SK-N-SH treated with all-trans-retinoic acid at 6 μM for 48 hours (cell line): ENCODE measurements at places on chromosomes 11 and 22.

GRCh38 chr11:66929753-66930152 lies 28.4 kb downstream of the PC start:
- ATAC-seq: no peak

DNA sequence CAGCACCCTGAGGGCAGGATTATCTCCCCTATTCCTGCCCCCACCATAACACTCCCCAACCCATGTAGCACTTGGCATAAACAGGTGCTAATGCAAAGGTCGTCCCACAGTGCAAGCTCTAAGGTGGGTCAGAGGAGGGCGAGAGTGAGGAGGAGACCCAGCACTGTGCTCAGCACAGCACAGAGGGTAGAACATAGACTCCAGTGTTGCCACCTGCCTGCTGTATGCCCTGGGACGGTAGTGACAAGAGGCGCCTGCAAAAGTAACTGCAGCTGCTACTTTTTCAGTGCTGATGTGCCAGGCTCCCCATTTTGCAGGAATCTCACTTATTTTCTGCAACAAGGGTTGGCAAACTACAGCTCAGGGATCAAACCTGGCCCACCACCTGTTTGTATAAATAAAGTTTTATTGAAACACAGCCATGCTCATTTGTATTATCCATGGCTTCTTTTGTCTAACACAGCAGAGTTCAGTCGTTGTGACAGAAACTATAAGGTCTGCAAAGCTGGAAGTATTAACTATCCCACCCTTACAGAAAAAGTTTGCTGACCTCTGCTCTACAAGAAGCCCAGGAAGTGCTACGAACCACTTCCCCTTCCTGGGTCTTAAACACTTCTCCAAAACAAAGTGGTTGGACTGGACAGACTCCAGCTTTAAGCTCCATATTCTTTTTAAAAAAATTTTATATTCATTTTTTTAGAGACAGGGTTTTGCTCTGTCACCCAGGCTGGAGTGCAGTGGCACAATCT lies 16.9 kb upstream of the CDC42BPG start:
- ATAC-seq: no peak

DNA sequence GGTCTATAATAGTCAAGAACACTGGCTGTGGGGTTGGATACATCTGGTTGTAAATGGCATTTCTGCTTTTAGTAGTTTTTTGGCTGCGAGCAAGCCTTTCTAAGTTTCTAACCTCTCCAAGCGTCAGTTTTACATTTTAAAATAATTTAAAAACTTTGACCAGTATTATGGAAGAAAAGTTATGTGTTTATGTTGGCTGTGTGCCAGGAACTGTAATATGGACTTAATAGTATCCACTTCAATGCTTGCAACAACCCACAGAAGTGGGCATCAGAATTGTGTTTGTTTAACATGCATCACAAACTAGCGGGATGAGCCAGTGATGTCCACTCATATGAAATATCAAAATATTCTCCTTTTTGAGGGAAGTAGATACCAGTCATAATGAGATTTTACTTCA lies 844.2 kb downstream of the JRKL start:
- no peak for ATAC-seq

DNA sequence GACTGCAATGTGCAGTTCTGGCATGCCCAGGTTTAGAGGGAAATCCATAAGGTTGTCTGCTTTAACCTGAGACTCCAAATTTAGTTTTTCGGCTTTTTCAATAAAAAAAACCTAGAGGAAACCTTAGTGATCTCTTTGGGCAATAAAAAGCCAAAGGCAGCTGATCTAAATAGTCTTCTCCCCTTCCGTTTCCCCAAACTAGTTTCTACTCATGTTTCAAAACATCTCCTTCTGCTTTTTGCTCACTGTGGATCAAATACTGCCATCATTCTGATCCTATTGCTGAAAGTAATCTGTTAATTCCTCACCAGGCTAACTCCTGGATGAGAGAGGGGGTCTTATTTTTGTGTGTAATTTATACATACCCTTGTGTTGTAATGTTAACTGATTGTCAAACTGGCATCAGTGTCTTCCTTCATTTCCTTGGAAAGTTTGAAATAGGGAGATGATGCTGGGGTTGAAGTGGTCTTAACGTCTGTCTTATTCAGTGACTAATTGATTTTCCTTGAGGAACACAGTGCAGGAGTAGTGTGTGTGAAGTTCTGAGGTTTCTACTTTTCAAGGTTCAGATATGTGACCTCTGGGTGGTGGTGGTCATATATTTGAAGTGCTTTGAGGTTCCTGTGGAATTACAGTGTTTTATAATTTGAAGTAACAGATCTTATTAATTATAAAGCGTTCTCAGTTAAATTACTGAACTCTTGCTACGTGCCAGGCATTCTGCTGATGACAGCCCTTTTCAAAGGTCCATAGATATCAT lies 55.0 kb downstream of the ARHGAP42 start:
- no peak for ATAC-seq

GRCh38 chr22:43861529-43861928 lies 784 bp downstream of the SULT4A1 start:
- ATAC-seq: no peak

- no peak for ATAC-seq
Observed at GRCh38 chr11:78040691-78041379, 17.8 kb upstream of the KCTD14 start.

DNA sequence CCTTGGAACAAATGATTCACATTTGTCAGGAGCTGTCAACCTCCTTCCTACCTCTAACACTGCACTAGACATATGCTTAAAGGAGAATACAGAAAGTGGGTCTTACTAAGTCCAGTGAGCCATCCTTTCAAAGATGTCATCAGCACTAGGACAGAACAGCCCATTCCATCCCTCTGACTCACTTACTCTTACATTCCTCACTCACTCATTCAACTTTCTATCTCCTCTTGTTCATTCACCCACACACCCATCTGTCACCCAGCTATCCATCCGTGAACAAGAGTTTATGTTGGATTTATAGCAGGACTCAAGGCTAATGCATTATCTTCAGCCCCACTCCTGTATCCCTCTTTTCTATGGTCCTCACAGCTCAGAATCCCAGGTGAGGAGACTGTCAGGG lies 9.1 kb downstream of the INSC start:
- ATAC-seq: no peak

- no peak for ATAC-seq
Observed at GRCh38 chr22:47036936-47037485, 274.6 kb downstream of the TBC1D22A start.

- no peak for ATAC-seq
Observed at GRCh38 chr11:27626269-27626937, 73.9 kb downstream of the BDNF start.

DNA sequence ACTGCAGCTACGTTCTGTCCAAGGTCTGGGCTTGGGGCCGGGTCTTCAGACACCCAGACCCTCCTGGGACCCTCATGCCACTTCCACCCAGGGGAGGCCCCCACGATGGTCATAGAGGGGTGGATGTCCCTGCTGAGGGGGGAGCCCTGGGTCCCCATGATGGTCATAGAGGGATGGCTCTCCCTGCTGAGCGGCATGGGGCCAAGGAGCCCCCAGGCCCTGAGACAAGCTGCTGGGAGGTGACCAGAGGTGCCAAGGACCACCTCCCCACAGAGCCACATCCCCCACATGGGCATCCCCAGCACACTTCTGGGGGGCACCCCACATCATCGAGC lies 7.2 kb downstream of the MUC5B start:
- ATAC-seq: no peak

GRCh38 chr11:64094463-64095260 lies 58.9 kb downstream of the FLRT1 start:
- ATAC-seq: peak; percentile 94

DNA sequence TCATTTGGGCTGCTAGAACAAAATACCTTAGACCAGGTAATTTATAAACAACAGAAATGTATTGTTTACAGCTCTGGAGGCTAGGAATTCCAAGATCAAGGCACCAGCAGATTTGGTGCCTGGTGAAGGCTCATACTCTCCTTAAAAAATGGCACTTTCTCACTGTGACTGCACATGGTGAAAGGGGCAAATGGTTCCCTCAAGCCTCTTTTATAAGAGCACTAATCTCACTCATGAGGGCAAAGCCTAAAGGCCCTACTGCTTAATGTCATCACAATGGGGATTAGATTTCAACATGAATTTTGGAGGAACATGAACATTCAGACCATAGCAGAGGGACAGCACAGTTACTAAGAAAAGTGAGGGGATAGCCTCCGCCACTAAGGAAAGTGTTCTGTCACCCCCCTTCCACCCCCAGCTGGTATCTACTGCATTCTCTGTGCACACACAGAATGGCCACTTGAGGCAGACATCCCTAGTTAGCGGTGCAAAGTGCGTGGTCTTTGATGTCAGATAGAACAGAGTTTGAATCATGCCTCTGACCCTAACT lies 47.2 kb upstream of the CEP295 start:
- peak; percentile 75 for ATAC-seq

- no peak; the same call in 2 of the 3 replicates for ATAC-seq
Observed at GRCh38 chr11:76734456-76735420, 48.4 kb upstream of the TSKU start.

DNA sequence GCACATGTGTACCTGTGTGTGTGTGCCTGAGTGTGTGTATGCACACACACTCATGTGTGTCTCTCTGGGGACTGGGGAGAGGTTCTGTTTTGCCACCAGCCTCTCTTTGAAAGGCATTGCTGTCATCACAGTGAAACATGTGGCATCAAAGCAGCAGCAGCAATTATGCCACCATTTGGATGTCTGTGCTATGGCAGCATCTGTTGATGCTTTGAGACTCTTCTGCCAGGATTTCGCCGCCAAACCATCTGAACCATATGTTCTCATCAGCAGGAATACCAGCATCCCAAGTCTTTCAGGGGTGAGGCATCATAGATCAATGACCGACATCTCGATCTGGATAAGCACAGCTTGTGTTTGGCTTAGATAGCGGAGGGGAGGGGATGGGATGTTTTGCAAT lies 168.6 kb downstream of the FAT3 start:
- no peak for ATAC-seq

GRCh38 chr11:3834664-3835461 lies 5.9 kb downstream of the RHOG start:
- ATAC-seq: no peak

GRCh38 chr11:34149786-34150185 lies 44.4 kb downstream of the NAT10 start:
- peak; percentile 78 for ATAC-seq

GRCh38 chr11:21650961-21651360 lies 541.9 kb upstream of the ANO5 start:
- ATAC-seq: no peak

DNA sequence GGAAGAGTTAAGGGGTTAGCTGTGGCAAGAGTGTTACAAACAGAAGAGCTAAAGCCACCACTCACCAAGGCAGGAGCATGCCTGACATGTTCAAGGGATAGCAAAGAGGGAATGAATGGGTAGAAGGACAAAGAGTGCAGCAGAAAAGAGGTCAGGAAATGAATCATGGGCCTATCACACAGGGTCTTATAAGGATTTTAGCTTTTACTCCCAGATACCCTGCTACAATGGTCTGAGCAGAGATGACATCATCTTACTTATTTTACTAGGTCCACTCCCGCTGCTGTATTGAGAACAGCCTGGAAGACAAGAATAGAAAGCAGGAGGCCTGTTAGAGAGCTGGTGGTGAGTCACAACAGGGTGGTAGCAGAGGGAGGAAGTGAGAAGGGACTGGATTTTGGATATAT lies 9.8 kb downstream of the TRAF6 start:
- peak; percentile 100 for ATAC-seq

DNA sequence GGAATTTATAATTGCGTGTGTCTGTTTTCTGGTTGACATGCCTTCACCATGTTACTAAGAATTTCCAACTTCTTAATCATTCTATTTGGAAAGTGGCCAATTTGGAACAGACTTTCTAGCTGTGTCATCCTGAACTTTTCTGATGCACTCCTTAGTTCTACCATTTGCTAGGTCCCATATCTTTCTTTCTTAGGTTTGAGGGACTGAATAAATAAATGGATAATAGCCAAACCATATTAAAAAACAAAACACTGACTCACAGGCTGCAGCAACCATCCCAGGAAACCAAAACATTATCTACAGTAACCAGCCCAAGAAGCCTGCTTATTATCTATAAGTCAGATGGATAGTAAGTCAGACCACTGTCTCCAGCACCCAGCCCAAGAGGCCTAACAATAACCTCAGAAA lies 57.5 kb upstream of the PLET1 start:
- ATAC-seq: peak; percentile 86

- ATAC-seq: peak; percentile 60
Observed at GRCh38 chr22:35894937-35895708, 133.5 kb downstream of the RBFOX2 start.

- ATAC-seq: no peak
Observed at GRCh38 chr11:6607190-6607795, 3.7 kb downstream of the ILK start.

DNA sequence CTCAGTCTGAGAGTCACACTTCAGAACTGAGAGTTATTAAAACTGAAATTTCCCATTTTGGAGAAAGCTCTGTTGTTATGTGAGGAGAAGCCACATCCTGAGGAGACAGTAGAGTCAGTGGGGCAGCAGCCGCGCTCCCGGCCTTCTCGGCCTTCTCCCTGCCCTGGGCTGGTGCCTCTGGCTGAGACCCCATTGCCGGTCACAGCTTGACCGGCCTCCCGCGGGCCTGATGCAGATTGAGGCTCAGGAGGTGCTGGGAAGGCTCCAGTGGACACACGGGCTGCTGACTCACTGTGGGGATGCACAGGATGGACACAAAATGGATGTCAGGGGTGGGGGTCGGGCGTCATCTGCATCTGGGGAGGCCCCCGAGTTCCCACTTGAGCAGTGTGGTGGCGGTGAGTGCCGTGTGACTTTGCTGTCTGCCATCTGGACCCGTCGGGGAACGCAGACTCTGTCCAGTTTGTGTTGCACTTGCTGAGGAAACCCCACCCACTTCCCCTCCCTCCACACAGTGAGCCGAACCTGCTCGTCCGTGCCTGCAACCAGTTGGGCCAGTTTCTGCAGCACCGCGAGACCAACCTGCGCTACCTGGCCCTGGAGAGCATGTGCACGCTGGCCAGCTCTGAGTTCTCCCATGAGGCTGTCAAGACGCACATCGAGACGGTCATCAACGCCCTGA lies 50.1 kb downstream of the MUC6 start:
- no peak for ATAC-seq

DNA sequence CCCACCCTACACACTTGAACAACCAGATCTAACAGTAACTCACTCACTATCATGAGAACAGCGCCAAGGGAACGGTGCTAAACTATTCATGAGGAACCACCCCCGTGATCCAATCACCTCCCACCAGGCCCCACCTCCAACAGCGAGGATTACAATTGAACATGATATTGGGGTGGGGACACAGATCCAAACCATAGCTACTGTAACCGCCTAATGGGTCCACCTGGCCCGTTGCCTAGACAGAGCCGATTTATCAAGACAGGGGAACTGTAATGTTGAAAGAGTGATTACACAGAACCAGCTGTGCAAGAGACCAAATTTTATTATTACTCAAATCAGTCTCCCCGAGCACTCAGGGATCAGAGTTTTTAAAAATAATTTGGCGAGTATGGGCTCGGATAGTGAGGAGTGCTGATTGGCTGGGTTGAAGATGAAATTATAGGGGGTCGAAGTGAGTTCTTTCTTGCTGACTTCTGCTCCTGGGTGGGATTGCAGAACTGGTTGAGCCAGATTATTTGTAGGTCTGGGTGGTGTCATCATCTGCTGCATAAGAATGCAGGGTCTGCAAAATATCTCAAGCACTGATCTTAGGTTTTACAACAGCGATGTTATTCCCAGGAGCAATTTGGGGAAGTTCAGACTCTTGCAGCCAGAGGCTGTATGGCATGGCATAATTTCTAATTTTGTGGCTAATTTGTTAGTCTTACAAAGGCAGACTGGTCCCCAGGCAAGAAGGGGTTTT lies 17.9 kb upstream of the ZC3H12C start:
- ATAC-seq: no peak
